Hepatocyte (in vitro differentiated cells): ENCODE measurements at places on chromosomes 13 and 19. TPM values are rescaled to one million over a fixed set of nuclear protein-coding genes. Genes with fewer than 3 reads are reported as not detected.

DNA sequence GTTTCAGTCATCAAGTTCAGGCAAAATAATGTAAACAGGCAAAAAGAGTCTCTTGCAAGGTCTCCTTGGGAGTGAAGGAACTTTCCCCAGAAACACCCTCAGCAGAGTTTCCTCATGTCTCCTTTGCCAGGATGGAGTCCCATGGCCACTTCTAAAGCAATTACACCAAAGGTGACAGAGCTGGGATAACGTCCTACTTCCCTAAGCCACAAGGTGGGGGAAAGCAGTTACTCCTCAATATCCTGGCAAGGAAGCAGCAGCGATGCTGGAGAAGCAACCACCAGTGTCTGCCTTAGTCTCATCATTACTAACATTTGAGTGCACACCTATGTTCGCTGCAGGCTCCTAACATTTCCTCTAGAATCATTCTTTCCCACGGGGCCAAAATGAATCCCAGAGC, 88.6 kb downstream of the UBL3 start:
- DNase-seq: no peak
- no peaks in the 10 kb centered on the region for H3K36me3 ChIP-seq
- no peaks in the 10 kb centered on the region for H3K4me1 ChIP-seq
- no peak overlapping the region for H3K4me3 ChIP-seq

- H3K4me3 ChIP-seq: no peak overlapping the region
- H3K4me1 ChIP-seq: no peaks in the 10 kb centered on the region
- no peaks in the 10 kb centered on the region for H3K36me3 ChIP-seq
- DNase-seq: peak; percentile 36
- no peak overlapping the region for H3K27ac ChIP-seq
These were observed 238.0 kb upstream of the SOX21 start for GRCh38 chr13:94950303-94950702.

DNA sequence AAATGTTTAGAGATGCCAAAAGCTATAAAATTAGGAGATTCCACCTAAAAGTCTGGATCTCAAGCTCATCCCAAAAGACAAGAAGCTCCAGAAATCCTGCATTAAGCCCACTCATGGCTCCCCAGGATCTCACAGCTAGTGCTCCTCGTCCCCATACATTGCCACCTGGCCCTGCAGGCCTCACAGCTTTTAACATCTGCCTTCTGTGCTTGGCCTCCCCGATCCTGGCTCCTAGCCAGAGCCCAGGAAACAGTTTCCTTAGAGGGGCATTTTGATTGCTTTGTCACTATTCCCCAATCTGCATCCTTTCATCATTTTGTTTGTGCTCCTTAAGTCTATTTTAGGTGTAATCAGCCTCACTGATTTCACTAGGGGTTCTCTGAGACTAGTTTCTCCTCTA, 14.5 kb upstream of the DCT start:
- no peaks in the 10 kb centered on the region for H3K36me3 ChIP-seq
- no peaks in the 10 kb centered on the region for H3K4me1 ChIP-seq
- no peak for DNase-seq
- no peak overlapping the region for H3K4me3 ChIP-seq
- H3K27ac ChIP-seq: no peak overlapping the region

DNA sequence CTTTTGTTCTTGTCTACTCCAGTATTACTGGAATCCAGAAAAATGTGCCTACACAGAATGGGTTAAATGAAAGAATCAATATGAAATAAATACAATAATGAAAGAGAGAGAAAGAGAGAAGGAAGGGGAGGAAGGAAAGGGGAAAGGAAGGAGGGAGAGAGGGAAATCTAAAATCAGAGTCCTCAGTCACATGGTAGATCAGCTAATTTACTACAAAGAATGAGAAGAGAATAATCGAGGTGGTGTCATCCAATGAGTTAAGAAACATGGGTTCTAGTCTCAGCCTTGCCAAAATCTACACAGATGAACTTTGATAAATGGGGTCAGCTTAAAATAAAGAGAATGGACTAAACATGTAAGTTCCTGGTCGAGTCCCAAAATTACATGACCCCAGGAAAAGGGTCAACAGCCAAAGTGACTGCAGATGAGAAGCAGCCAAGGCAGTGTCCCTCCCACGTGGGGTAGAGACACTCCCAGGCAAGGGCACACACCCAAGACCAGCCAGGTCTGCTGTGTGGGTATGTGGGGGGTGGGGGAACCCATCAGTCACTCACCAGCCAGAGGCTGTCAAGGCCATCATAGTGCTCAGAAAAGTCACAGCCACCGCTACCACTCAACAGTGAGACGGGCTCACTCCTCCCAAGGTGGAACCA, 103.6 kb downstream of the STK24 start:
- H3K4me1 ChIP-seq: peaks cover 20% of the 10 kb centered on the region
- no peak for DNase-seq
- no peaks in the 10 kb centered on the region for H3K36me3 ChIP-seq
- H3K27ac ChIP-seq: peak overlapping the region; percentile 79
- H3K27me3 ChIP-seq: no peaks in the 10 kb centered on the region

DNA sequence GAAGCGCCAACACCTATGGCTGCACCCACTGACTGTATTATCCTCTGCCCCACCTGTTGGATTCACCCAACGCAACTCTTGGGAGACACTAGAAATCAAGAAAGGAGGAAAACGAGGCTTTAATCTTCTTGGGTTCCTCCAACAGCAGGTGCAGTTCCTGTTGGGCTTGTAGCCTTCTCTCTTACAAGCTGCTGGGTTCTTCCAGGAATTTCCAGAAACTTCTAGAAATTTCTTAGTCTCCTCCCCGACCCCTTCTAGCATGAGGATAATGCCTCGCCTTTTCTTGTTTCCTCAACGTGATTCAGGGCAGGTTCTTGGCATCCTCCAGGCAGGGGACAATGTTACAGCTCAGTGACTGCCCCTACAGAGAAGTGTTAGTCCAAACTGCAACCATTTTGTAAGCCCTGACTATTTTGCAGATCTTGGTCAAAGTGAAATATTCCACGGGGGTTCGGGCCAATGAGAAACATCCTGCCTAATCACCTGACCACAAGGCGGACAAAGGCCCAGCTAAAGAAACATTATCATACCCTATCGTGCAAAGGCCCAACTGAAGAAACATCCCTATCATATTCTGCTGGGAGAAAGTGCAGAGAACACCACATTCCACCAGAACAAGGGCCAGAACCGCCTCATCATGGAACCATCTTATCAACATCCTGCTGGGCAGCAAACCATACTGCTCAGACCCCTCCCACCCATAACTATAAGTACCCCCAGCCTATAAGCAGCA, 614 bp upstream of the PNMA8A start:
- peak overlapping the region; percentile 22 for H3K27ac ChIP-seq
- no peak for DNase-seq
- no peaks in the 10 kb centered on the region for H3K27me3 ChIP-seq
- H3K36me3 ChIP-seq: no peaks in the 10 kb centered on the region
- peaks cover 12% of the 10 kb centered on the region for H3K4me1 ChIP-seq
- peak overlapping the region; percentile 47 for H3K4me3 ChIP-seq

DNA sequence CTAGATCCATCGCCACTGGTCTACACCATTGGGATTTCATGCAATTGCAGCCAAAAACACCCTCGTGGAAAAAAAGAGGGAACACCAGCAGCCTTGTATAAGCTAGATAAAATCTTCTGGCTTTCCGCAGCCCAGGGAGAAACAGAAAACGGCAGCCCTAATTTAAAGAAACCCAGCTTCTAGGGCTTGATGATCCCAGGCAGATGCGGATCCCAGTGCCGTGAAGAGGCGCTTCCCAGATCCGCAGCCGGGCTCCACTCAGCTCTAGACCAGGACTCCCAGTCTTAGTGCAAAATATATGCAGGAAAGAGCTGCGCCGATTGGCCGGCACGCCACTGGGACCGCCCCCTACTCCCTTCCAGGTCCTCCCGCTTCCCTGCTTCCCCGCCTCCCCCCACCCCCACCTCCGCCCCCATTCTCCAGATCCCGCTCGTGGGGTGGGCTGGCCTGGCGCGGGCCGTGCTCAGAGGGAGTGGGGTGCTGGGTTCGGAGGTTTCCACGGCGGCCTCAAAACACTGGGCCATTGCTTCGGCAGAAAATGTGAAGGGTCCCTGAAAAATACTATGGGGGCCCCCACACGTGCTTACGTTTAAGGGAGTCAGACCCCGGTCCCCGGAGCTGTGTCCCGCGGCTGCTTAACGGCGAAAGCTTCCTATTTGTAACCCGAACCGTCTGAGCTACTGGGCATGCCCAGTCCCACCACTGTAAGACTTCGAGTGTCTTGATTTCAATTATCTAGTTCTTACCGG, 63.1 kb downstream of the SERP2 start:
- H3K4me1 ChIP-seq: peaks cover 21% of the 10 kb centered on the region
- no peaks in the 10 kb centered on the region for H3K36me3 ChIP-seq
- H3K27me3 ChIP-seq: no peaks in the 10 kb centered on the region
- DNase-seq: peak; percentile 97

- no peak overlapping the region for H3K4me3 ChIP-seq
- no peak for DNase-seq
- H3K4me1 ChIP-seq: no peaks in the 10 kb centered on the region
- H3K27me3 ChIP-seq: no peaks in the 10 kb centered on the region
- no peak overlapping the region for H3K27ac ChIP-seq
These were observed 523.2 kb upstream of the HTR2A start for GRCh38 chr13:47420020-47420419.

DNA sequence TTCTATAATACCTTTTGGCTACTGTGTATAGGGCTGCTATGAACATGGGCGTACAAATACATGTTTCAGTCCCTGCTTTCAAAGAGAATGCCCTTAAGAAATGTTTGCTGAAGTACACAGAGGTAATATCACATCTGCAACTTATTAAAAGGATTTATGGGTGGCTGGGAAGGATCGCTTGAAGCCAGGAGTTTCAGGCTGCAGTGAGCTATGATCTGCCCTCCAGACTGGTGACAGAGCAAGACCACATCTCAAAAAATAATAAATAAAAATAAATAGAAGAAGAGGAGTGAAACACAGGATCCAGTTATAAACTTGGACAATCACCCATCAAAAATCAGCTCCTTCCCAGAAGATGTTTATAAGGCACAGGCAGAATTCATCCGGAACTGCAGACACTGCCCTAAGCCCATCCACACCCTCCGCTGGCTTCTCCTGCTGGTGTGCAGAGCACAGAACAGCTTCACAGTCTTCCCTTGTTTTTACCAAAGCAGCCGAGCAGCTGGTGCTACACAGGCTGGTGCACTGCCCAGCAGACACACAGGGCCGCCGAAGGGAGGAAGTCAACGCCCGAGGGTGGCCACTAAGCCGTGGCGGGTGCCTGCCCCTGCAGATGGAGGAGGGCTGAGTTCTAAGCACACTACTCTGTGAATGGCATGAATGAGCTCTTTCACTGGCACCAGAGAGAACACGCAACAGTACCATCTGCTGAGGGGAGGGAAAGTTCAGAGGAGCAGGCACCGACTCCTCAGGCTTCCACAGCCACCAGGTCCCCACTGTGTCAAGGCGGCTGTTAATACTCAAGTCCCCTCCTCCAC, 44.0 kb downstream of the BRD4 start:
- peak overlapping the region; percentile 39 for H3K27ac ChIP-seq
- no peaks in the 10 kb centered on the region for H3K27me3 ChIP-seq
- DNase-seq: no peak
- H3K36me3 ChIP-seq: no peaks in the 10 kb centered on the region
- no peak overlapping the region for H3K4me3 ChIP-seq
- H3K4me1 ChIP-seq: peaks cover 82% of the 10 kb centered on the region

DNA sequence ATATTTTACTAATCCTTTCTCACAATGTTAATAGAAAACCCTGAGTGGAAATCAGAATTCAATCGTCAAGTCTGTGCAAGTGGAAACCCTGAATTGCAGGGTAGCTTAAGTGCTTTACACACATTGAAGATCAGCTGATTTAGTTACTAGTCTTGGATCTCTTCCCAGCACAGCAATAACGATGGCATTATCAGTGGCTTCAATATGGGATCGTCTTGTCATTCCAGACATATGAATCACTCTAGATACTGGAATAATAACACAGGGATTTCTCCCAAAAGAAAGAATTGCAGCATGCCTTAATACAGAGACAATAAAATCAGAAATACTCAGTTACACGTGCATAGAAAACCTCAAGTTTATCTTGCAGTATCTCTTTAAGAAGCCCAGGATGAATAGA, 12.6 kb upstream of the METTL21C start:
- no peaks in the 10 kb centered on the region for H3K27me3 ChIP-seq
- H3K36me3 ChIP-seq: no peaks in the 10 kb centered on the region
- DNase-seq: no peak
- peaks cover 5% of the 10 kb centered on the region for H3K4me1 ChIP-seq
- no peak overlapping the region for H3K27ac ChIP-seq
- H3K4me3 ChIP-seq: no peak overlapping the region

DNA sequence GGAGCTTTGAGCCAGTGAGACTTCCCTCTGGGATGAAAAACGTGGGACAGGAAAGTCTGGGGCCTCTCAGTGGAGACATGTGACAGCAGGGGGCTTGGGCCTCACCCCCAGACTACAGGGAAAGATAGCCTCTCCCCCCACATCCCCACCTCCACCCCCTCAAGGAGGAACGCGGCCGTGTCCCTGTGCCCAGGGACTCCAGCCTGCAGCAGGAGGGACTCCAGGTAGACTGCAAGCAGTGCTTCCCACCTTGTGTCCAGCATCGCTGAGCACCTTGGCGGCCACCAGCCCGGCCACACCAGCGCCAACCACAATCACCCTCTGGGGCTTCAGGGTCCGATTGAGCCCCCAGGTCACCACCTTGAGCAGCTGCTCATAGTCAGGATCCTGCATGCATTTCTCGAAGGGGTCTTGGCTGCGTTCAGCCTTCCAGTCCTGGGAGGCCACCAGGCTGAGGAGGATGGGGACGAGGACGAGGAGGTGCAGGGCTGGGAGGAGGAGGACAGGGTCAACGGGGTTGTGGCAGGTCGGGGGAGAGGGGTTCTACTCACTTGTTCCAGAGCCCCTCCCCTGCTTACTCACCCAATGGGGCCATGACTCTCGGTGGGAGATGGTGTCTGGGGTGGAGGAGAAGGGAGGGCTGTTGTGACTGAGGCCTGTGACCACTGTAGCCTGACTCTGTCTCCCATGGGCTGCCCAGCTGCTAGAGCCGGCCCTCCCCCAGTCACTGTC, 955 bp downstream of the IL4I1 start:
- no peaks in the 10 kb centered on the region for H3K27me3 ChIP-seq
- H3K4me3 ChIP-seq: no peak overlapping the region
- H3K27ac ChIP-seq: no peak overlapping the region
- H3K36me3 ChIP-seq: no peaks in the 10 kb centered on the region
- no peaks in the 10 kb centered on the region for H3K4me1 ChIP-seq
- DNase-seq: no peak

The TMIGD2 gene
- not detected in 2 replicates for total RNA-seq

The FUT6 gene
- total RNA-seq: 0.07 and 0.36 TPM in 2 replicates

The C1QTNF9 gene
- not detected in 2 replicates for total RNA-seq

The OR7D2 gene
- total RNA-seq: 0.57 and 0.80 TPM in 2 replicates

The RETN gene
- not detected in 2 replicates for total RNA-seq

The SMIM44 gene
- total RNA-seq: not detected in 2 replicates

The GNG8 gene
- total RNA-seq: not detected in 2 replicates

The COX6B2 gene
- total RNA-seq: 0.20 and 0.50 TPM in 2 replicates
